ENCODE measurements at places on chromosomes 16 and 17.

- DNase-seq = no peak
Observed at GRCh38 chr17:40153603-40154236, 13.4 kb downstream of the CASC3 start.

DNA sequence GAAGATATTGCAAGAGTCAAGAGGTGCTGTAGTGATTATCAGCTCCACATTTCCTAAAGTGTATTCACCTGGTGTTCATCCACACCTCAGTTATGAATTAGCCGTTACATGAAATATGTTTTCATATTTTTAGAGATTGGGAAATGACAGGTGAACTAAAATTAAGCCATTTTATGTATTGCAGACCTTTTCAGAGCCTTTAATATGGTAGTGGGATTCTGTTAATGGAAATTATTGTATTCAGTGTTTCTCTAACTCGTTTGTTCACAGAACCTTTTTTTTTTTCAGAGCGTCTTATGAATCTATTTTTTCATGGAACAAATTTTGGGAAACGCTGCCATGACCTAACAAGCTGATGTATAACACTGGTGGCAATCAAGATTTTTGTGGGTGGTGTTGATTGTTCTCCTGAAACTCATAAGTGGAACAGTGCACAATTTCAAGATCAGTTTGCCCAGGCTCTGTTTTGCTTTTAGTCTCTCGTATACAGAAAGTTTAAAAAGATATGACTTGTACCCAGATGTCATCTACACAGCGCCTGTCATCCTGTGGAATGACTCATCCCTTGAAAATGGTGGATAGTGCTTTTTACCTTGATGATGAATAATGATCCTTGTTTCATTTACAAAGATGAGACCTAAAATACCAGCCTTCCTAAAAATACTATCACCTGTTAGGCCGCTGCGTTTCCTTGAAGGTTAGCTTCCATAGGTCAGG, 88.8 kb downstream of the ARHGAP44 start:
- no peak for DNase-seq

- DNase-seq = no peak
Observed at GRCh38 chr17:33404070-33404819, 111.2 kb upstream of the ASIC2 start.

- peak; percentile 27 for DNase-seq
Observed at GRCh38 chr17:49016775-49017463, 19.7 kb downstream of the IGF2BP1 start.

- no peak for DNase-seq
Observed at GRCh38 chr17:40344421-40345160, 19.9 kb downstream of the GJD3 start.

- no peak for DNase-seq
Observed at GRCh38 chr16:12646490-12647274, 157.0 kb downstream of the CPPED1 start.

DNA sequence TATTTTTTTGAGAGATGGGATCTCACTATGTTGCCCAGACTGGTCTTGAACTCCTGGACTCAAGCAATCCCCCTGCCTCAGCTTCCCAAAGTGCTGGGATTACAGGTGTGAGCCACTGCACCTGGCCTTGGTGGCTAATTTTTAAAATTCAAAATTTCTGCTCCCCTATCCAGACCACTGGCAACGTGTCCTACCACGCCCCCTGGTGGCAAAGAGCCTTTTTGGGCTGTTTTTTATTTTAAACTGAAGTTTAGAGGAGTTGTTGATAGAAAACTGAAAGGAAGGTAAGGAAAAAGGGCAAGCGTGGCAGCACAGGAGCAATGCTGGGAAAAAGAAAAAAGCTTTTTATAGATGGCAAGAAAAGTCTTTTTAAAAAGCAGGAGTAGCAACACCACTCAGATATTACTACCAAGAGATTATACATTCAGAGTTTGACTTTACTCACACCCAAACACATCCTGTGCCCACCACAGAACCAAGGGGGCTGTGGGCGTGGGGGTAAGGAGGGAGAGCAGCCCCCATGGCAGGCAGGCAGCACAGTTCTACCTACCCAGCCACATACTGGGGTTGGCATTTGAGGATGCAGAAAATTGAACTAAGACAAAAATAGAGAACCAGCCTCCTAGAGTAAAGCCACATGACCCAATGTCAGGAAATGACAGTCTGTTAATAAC, 4.2 kb upstream of the MXRA7 start:
- DNase-seq = peak; percentile 21

DNA sequence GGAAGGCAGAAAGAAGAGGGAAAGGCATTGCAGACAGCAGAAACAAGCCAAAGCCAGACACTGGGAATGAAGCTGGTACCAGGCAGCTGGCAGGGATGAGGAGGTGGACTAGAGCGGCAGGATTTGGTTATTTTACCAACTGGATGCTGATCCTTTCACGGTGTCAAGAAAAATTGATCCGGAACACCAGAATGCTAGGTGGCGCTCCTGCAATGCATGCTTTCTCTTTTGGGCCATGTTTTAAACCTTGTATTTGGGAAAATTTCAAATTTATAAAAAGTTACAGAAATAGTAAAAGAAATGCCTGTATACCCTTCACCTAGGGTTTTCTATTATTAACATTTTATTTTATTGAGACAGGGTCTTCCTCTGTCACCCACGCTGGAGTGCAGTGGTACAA, 224.7 kb downstream of the SOX9 start:
- no peak for DNase-seq

DNA sequence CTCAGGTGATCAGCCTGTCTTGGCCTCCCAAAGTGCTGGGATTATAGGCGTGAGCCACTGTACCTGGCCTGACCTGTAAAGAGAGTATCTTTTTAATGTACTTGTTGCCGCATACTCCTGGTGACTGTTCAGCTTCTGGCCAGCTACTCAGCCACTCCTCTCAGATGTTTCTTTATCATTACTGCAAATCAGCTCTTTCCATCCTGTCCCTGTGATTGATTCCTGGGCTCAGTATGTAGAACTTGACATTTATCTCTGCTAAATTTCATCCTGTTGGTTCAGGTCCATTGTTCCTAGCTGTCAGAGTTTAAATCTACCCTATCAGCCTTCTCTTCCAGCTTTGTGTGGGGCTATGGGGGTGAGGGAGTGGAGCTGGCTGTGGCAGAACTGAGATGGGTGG, 211.5 kb upstream of the ASIC2 start:
- no peak for DNase-seq

- DNase-seq = no peak
Observed at GRCh38 chr16:3481696-3482658, 13.3 kb downstream of the C16orf90 start.

DNA sequence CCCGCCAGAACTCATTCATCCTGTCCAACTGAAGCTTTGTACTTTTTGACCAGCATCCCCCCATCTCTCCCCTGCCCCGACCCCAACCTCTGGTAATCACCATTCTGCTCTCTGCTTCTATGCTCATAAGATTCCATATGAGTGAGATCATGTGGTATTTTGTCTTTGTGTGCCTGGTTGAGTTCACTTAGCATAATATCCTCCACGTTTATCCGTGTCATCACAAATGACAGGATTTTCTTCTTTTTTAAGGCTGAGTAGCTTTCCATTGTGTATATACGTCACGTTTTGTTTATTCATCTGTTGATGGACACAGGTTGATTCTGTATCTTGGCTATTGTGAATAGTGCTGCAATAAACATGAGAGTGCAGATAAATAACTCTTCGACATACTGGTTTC, 278.9 kb downstream of the SNX29 start:
- no peak for DNase-seq

- peak; percentile 46 for DNase-seq
Observed at GRCh38 chr17:45895304-45895968, 1.1 kb downstream of the MAPT start.

DNA sequence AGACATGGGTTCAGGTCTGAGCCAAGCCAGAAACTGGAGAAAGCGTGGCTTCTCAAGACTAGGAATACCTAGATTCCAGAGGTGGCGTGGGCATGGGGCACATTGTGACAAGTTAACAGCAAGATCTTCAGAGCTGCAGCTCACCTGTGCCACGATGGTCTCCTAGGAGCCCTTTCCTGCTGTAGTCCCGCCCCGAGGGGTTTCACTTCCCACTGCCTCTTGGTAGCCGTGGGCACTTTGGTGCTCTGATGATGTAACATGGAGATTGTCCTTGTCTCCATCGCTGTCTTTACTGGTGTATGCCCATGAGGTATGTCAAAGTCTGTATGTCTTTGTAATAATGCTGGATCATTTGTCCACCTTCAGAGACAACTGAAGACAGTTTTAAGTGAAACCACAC, 89.7 kb downstream of the WWOX start:
- no peak for DNase-seq

DNA sequence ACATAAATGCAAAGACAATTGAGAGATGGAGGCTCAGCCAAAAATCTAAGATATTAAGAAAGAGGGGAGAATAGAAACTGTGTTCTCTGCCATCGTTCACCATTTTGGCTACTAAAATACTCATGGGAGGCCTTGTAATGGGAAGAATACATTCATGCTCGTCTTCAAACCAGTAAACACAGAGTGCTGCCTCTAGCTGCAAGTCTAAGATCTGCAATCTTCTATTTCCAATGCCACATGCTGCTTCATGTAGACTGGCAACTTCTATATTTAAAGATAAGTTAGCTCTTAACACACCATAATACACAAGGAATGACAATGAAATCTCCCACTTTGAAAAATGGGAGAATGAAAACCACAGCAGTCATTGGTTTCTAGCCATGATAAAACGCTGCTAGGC, 387.3 kb downstream of the HS3ST3B1 start:
- no peak for DNase-seq

DNA sequence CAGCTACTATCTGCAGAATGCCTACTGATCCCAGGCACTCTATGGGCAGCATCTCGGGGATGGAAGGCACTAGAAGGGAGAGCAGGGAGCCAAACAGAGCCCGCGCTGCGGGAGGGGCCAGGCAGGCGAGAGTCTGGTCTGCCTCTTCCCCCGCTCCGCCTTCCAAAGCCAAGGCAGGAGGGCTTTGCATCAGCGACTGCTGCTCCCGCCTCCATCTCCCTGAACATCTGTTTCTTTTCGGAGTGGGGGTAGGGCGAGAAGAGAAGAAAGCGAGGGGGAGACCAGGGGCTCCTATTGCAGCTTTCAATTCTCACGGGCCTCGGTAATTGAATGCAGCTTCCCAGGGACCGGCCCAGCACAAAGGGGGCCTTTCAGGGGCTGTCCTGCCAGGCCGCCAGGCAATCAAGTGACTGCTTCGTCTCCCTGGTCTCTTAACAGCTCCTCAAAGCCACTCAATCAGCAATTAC, 31.4 kb upstream of the CDC42EP4 start:
- DNase-seq = peak; percentile 2

- no peak for DNase-seq
Observed at GRCh38 chr17:46108550-46109110, 84.6 kb downstream of the KANSL1 start.

DNA sequence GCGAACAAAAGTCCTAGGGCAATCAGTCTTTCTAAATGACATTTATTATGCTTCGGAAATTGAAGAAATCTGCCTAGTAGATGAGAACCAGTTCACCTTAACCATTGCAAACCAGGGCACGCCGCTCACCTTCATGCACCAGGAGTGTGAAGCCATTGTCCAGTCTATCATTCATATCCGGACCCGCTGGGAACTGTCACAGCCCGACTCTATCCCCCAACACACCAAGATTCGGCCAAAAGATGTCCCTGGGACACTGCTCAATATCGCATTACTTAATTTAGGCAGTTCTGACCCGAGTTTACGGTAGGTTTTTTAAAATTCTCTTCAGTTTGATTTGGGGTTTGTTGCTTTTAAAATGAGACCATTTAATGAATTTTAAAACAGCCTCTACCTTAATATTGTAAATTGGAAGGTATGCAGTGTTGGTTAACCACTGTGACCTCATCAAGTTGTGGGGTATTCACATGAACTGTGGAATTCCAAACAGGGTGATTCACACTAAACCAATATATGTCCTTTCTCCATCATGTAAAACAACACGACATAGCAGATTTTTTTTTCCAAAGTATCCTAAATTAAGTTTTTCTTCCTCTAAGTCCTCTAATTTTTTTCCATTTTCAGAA, 6.2 kb upstream of the EVI2A start:
- no peak for DNase-seq

DNA sequence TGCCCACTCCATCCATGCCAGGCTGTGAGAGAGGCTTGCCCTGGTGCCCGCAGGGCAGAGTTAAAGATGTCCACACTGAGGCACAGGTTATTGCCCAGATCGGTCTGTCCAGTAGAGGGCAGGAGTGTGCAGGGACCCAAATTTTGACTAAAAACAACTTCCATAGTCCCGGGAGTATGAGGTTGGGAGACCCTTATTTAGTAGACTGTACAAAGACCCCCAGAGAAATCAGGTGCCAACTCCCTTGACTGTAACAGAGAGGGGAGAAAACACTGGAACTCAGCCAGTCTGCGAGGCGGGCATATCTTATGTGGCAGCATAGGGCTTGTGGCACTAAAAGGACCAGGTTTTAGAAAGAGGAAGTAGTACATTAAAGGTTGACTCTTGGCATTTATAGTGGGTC, 43.4 kb downstream of the HNF1B start:
- no peak for DNase-seq

DNA sequence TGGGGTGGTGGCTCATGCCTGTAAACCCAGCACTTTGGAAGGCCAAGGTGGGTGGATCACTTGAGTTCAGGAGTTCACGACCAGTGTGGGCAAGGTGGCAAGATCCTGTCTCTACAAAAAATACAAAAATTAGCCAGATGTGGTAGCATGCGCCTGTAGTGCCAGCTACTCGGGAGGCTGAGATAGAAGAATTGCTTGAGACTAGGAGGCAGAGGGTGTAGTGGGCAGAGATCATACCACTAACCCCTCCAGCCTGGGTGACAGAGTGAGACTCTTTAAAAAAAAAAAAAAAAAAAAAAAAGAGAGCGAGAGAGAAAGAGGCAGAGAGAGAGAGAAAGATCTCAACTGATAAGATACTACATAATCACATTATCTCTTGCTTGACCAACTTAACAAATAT, 45.9 kb downstream of the KANSL1 start:
- no peak for DNase-seq

DNA sequence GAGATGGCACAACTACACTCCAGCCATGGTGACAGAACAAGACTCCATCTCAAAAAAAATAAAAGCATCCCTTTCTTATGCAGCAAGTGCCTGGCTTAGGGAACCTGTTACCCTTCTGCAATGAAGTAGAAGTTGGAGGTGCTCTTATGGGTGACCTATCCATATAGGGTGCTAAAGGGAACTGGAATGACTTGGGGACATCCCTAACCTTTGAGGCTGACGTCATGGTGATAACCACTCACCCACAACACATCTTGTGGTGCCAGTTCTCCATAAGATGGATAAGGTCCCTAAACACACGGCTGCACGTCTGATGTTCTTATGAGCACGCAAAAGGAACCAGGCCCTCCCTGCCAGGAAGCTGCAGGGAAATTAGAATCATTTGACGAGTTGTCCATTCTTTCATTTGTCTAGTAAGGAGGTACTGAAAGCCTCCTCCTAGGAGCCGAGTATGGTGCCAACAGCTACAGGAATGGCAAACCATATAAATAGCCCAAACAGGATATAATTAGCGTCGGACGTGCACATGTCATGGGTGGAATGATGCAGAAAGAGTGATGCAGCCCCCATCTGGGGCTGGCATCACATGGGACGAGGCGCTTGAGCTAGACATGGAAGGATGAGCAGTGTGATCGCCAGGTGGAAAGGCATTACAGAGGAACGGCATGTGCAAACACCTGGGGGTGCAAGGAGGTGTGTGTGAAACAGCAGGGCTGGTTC, 52.5 kb downstream of the ARHGAP27 start:
- DNase-seq = no peak
